ENCODE measurements at places on chromosomes 1 and 21.

- no peak for DNase-seq
Observed at GRCh38 chr1:163588796-163589195, 267.0 kb downstream of the NUF2 start.

DNA sequence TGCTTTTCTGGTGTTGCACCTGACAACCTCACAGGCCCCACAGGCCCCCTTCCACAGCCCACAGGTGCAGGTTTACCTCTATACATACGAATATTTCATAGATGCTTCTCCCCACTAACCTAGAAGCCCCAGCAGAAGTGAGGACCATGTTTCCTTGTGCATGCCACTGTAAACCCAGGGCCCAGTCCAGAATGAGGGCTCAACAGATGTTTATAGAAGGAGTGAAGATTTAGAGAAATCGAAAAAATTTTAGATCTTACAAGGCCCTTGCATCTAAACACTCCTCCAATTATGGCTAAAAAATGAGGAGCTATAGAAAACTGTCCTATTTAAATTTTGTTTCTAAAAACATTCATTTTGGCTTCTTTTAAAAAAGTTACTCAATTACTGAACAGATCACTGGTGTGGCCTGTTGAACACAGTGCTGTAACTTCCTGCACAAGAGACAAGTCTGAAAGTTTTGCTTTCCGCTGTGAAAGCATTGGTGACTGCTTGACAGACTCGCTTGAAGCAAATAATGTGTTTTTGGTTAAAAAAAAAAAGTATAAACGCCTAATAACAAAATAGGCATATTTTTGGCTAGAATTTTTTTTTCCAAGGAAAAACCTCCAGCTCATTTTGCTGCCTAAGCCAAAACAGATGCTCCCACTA, 1.2 kb downstream of the ABCB10 start:
- no peak for DNase-seq

- DNase-seq: no peak
Observed at GRCh38 chr1:25658791-25659431, 42.3 kb downstream of the MAN1C1 start.

DNA sequence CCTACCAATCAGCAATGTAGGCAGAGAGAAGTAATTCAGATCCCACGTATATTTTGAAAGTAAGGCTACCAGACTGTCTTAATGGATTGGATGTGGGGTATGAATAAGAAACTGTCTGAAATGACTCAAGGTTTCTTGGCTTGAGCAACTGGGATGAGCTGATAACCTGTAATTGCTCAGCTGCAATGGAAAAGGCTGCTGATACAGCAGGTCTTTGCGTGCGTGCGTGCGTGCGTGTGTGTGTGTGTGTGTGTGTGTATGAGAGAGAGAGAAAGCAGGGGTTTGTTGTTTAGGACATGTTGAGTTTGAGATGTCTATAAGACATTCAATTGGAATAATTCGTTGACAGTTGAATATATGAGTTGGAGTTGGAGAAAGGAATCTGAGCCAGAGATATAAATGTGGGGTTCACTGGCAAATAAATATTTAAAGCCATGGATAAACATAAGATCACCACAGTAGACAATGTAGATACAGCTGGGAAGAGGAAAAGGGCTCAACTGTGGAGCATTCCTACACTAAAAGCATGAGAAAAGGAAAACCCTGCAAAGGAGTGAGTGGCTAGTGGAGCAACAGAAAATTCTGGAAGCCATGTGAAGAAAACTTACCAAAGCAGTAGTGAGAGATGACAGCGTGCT, 72.9 kb downstream of the UCHL5 start:
- DNase-seq: no peak

GRCh38 chr1:153357853-153358690, at the start of gene S100A9:
TSS of gene S100A9 (plus strand) at chr1:153357854. CDS start at chr1:153358284, 430 bp downstream.
- no peak for DNase-seq

- DNase-seq: no peak
Observed at GRCh38 chr1:236868625-236869467, 73.8 kb downstream of the MTR start.

DNA sequence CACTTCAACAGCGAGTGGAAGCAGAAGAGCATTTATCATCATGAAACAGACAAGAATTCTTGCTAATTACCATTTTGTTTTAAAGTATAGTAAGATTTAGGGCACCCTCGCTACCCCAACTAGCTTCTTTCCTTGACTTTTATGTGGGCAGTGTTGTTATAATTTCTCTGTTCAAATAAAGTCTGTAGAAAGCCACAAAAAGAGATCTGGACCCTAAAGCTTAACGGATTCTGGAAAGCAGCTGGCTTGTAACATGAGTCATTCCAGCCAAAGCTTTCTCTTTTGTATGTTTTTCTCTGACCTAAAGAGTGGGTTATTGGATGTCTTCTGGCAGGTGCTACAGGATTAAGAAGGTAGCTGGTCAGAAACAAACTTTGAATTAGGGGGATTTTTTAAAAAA, 37.4 kb downstream of the RUNX1 start:
- no peak for DNase-seq

DNA sequence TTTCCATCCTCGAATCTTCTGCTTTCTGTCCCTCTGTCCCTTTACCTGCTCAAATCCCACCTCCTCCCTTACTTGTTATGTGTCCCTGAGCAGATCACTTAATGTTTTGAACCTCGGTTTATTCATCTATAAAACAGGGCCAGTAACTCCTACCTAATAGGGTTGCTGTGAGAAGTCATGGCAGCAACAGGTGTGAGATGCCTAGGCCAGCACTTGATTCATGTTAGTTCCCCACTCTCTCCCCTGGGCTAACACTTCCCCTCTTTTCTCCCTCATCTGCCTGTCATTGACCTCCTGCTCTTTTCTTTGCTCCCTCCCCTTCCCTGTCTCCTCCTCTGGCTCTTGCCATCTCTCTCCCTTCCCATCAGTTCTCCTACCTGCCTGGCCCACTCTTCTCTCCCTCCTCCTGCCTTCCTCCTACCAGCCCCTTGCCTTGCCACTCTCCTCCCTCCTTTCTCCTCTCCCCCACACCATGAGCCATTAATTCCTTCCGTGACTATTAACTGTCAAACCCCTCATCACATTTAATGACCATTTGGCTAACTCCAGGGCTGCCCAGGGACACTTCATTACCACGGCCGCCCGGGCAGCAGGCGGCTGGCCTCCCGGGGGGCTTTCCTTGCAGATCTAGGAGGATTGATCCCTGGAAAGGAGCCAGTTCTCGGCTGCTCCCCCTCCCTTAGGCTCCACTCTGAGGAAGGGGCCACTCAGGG, 90.6 kb upstream of the CD1D start:
- DNase-seq: no peak

DNA sequence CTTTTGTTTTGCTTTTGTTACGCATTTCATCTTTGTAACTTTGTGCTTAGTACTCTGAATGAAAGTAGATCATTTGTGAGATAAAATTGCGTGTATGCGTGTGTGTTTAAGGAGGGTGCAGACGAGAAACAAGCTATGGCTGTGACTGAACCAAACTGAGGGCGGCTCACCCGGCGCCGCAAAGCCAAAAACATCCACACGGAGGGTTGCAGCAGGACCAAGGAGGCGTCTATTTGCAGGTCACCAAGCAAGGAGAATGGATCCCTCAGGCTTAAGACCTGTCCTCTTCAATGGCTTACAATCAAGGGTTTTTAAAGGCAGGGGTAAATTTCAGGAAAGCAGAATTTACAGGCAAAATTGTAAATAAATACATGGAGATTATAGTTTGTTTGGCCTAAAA, 12.8 kb downstream of the GCSAML start:
- DNase-seq: no peak

DNA sequence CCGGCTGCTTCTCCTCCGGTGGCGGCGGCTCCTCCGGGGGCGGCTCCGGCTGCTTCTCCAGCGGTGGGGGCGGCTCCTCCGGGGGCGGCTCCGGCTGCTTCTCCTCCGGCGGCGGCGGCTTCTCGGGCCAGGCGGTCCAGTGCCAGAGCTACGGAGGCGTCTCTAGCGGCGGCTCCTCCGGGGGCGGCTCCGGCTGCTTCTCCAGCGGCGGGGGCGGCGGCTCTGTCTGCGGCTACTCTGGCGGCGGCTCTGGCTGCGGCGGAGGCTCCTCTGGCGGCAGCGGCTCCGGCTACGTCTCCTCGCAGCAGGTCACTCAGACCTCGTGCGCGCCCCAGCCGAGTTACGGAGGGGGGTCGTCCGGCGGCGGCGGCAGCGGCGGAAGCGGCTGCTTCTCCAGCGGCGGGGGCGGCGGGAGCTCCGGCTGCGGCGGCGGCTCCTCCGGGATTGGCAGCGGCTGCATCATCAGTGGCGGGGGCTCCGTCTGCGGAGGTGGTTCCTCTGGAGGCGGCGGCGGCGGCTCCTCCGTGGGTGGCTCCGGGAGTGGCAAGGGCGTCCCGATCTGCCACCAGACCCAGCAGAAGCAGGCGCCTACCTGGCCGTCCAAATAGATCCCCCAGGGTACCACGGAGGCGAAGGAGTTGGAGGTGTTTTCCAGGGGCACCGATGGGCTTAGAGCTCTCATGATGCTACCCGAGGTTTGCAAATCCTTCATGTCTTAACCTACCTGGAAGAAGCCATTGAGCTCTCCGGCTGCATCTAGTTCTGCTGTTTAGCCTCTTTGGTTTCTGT, 2.0 kb downstream of the LORICRIN start:
- DNase-seq: no peak

All from thoracic aorta (tissue), 2 donors.